ENCODE measurements at places on chromosomes 6 and 20.
A peak's percentile ranks its signal among the peaks of the same experiment; 100 is the strongest.

DNA sequence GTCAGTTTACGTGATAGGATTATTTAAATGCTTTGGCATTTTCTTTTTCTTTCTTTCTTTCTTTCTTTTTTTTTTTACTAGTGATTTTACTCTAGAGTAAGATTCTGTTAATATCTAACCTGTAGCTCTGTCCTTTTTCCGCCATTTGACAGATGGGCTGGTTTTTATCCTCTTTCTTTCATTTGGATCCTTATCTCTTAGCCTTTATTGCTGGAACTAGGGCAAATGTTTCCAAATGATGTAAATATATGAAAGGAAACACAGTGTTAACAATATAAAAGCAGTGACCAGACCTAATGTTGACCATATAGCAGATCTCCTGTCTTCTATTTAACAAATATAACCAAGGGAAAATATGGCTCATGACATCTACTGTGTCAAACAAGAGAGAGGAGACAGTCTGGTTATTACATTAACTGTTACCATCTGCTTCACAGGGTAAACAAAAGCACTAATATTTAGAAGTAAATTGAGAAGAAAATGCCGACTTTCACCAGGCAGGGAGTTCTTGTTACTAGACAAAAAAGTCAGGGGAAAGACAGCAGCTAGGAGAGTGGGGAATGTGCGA is 59.8 kb upstream of the GCLC start:
- DNase-seq, result no peak

- peak; percentile 13 for DNase-seq
Measured at GRCh38 chr20:47319517-47320252, 36.8 kb downstream of the ZMYND8 start.

DNA sequence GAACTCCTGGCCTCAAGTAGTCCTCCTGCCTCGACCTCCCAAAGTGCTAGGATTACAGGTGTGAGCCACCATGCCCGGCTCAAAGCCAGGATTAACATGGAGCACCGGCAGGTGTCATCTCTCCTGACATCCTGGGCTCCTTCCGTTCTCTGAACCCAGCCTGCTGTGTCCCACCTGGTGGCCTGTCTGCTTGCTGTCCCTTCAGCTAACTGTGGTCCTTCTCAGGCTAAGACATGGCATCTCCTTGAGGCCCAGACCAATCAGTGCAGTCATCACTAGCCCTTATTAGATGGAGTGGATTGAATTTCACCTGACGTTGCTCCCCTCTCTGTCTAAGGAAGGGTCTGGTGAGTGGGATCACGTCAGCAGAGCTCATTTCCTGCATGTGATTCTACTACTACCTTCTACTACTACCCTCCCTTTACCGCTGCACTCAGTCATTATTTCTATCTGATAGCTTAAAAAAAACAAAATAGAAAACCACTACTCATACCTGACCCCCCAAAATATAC is 28.0 kb upstream of the SYNJ2 start:
- no peak for DNase-seq

- no peak for DNase-seq
Measured at GRCh38 chr6:22468256-22468965, 101.0 kb upstream of the HDGFL1 start.

DNA sequence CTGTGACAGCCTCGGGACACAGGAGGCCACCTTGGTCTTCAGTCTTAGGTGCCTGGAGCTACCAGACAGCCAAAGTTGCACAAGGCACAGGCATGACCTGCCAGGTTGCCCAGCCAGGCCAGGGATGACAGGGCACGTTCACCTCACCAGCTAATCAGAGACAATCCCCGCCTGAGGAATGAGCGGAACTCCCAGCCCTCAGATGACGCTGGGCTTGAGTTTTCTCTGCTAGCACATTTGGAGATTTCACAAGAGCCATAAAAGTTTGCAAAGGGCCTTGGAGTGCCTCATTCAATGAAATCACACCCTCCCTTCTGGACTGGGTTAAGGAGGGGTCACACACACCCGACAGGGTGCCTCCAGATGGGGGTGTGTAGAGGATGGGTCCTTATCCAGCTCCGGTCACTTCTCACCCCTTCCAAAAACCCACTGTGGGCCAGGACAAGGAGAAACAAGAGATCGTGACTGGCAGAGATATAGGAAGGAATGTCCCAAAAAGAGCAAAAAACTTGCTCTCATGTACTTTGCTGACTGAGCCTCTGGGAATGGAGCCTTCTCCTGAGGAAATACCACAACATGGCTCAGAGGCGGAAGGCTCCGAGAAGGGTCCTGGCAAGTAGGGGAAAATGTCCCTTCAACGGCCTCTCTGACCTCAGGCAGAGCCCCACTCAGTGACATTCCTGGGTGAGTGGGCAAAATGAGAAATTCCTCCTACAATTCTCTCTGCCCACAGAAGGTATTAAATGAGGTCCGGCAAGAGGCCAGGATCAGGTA is 121.6 kb downstream of the ISM1 start:
- DNase-seq, result peak; percentile 22

DNA sequence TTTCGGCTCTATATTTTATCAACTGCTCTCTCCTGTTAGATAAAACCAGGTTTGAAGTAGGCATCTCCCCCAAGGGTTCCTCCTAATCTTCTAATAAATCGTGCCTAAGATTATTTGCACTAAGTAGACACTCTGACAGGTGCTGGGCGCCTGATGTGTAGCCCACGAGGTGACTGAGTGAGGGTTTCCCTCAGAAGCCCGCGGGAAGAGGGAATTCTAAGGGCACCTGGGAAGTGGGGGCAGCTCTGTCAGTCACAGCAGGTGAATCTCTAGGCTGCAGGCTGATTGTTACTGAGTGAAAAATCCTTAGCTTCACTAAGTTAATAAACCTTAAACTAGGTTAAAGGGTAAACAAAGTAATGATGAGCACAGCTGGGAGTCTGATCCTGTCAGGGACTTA is 68.2 kb downstream of the PXDC1 start:
- DNase-seq, result no peak

GRCh38 chr6:18400831-18401446 is 13.8 kb downstream of the RNF144B start:
- DNase-seq, result no peak

GRCh38 chr20:37354210-37355195 is 8.6 kb downstream of the SRC start:
- no peak for DNase-seq

- peak; percentile 77 for DNase-seq
Measured at GRCh38 chr6:56752009-56752408, 109.3 kb upstream of the DST start.

GRCh38 chr20:34389206-34389953 is 26.3 kb downstream of the ITCH start:
- DNase-seq, result peak; percentile 29

GRCh38 chr20:54208548-54209176 is 775 bp downstream of the PFDN4 start:
- peak; percentile 52 for DNase-seq

GRCh38 chr6:140228491-140228890 is 854.0 kb upstream of the CITED2 start:
- no peak for DNase-seq

GRCh38 chr20:34311118-34312023 is 8.2 kb upstream of the AHCY start:
- no peak for DNase-seq

GRCh38 chr6:168641446-168641845 is 200.5 kb downstream of the SMOC2 start:
- no peak for DNase-seq

GRCh38 chr6:74091794-74092157 is 395.8 kb downstream of the CD109 start:
- no peak for DNase-seq

DNA sequence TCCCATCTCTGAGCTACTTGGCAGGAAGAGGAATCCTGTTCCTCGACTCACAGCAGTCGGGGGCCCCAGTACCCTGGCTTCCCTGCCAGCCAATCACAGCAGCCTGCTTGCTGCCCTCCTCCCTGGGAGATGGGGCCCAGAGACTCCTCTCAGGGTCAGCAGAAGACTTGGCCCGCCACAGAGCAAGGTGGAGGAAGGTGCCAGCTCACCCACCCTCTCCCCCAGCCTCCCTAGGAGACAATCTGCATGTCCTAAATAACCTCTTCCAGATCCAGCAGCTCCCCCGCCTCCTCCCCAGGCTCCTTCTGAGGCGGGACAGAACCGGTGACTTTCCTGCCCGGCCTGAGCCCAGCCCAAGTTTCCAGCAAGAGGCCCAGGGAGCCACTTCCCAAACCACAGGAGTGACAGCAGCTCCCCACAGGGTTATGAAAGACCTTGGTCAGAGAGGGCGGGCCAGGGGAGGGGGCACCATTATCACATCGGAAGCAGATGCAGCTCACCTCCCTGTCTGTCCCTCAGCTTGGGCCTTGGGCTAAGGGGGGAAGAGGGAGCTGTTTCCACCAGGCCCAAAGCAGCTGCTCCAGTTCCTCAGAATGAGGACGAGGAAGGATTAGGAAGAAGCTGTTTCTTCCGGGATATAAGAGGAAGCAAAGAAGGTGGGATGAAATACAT is 2.3 kb downstream of the CCND3 start:
- peak; percentile 35 for DNase-seq

DNA sequence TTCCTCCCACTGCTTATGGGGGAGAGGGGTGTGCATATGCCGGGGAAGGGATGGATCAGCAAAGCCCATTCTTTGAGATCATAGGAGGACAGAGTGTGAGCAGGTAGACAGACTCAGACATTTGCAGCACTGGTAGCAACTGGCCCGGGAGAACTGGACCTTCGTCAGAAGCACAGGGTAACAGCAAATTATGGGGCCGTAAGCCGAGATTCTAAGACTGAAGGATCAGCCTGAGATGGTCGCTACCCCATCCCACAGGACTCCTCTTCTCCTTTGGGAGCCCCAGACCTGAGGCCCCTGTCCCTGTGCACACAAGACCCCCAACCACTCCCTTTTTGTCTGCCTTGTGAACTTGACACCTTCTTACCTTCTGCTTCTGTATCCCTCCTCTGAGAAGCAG is 106.5 kb downstream of the TOX2 start:
- no peak for DNase-seq

DNA sequence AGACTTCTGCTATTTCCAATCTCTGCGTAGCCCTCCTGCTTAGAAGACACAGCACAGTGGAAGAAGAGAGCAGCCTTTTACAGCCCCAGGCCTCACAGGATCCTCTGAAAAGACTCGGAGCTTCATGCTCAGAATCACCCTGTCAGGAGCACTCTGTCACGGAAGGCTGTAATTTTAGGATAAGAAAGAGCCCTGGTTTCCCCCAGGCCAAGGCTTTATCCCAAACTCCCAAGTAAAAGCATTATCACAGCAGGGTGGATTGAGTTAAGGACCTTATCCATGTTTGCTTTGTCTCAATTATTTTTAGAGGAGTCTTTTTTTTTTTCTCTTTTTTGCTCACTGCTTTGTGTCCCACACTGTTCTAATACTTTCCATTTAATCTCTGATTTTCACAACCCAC is 39.2 kb downstream of the ANKS1A start:
- no peak for DNase-seq

- DNase-seq, result no peak
Measured at GRCh38 chr6:140604786-140605185, 1230.3 kb upstream of the CITED2 start.

DNA sequence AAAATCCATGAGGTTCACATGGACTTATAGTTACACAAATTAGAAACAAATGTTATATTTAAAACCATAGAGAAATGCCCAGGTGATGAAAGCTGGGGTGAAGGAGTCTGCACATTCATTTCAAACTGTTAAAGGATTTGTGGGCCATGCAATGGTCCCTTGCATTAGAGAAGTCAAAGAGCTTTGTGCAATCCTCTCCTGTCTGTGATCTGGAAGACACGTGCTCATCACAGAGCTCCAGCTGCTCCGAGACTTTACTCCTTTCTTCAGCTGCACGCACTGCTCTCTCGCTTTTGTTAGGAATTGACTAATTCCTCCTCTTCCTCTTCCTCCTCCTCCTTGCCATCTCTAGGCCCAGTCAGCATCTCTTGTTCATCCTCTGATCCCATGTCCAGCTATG is 4.1 kb upstream of the AIF1 start:
- no peak for DNase-seq

GRCh38 chr20:45874576-45874975 is 6.5 kb upstream of the ZSWIM1 start:
- no peak for DNase-seq

- no peak for DNase-seq
Measured at GRCh38 chr20:36775196-36775595, 1.6 kb upstream of the DSN1 start.

- DNase-seq, result no peak
Measured at GRCh38 chr20:58646257-58646656, 4.8 kb upstream of the STX16 start.

DNA sequence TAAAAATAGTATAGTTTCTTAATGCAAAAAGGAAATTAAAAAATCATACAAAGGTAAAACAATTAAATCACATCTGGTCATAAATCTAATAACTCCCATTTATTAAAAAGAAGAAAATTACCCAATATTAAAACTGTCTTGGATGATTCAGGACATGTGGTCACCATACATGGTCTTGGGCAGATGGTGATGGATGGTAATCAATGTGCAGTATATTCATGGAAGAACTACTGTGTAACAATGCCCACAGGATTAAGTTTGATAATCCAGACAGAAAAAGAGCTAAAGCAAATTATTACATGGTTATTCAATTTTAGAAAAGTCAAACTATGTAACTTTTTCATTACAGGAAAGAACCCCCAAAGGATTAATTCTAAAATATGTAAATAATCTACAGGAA is 480.6 kb downstream of the QKI start:
- DNase-seq, result no peak

DNA sequence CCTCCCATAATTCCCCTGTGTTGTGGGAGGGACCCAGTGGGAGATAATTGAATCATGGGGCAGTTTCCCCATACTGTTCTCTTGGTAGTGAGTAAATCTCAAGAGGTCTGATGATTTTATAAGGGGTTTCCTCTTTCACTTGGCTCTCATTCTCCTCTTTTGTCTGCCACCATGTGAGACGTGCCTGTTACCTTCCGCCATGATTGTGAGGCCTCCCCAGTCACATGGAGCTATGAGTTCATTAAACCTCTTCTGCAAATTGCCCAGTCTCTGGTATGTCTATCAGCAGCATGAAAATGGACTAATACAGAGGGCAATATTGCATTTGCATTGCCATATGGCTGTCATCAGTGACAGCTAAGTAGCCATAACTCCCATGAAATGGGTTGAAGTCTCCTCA is 63.2 kb downstream of the ZNF217 start:
- no peak for DNase-seq

- DNase-seq, result no peak
Measured at GRCh38 chr6:15150207-15150606, 95.7 kb upstream of the JARID2 start.

GRCh38 chr6:113645986-113646385 is 211.2 kb upstream of the MARCKS start:
- no peak for DNase-seq

DNA sequence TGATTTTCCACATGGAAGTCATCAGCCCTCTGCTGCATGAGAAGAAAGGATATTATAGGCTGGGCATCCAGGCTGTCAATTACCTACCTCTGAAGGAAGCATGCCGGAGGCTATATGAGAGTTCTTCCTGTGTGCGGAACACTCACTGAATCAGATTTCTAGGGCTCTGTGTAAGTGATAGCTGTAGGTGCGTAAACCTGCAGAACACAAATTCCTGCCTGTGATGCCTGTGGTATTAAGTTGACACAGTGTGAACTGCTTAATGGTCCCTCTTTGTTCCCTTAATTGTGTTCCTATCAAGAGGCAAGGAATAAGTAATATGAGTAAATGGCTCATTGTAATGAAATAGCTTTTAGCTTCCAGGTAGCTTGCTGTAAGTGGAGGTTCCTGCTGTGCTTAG is 103.3 kb downstream of the ANKS1A start:
- DNase-seq, result no peak

GRCh38 chr20:10432079-10432478 is 1.9 kb downstream of the MKKS start:
- DNase-seq, result no peak
